ENCODE measurements at places on chromosomes 7 and 10. TPM values are rescaled to one million over a fixed set of nuclear protein-coding genes. Genes with fewer than 3 reads are reported as not detected.

DNA sequence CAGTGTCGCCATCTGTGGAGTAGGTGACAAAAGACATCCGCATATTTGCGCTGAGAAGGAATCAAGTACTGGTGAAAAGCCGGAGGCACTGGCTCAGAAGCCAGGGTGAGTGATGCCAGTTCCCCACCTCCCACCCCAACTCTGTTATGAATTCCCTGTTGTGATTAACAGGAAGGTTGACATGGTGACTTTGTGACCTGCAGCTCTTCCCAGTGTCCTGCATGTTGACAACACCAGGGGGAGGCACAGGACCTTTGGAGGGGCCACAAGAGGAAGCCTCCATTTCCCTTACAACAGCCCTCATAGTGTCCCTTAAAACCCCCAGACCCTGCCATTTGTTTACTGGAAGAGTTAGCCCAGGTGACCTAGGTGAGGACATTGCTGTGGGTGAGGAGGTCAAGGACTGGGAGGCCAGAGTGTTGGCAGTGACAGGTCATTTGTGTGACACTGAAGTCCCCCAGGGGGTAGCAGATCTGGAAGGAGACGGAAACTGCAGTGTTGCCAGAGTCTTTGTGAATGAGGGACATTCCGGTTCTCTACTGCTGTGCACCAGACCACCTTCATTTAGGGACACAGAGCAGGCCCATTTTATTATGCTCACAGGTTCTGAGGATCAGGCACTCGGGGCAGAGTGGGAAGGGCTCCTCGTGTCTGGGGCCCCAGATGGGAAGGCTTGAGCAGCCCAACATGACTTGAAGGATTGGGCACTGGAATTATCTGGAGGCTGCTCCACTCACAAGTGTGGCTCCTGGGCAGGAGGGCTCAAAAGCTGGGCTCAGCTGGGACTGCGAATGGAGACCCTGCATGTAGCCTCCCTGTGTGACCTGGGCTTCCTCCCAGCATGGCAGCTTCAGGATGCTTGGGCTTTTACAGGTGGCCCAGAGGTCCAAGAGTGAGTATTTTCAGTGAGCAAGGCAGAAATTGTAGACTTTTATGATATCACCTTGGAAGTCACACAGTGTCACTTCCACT, 13.0 kb upstream of the ANTXRL start:
- H3K27me3 ChIP-seq: no peaks in the 10 kb centered on the region
- peak; percentile 47 for DNase-seq

Gene CELF2
- total RNA-seq: 32.8 TPM

GRCh38 chr10:96133135-96133534, 3.0 kb downstream of the ZNF518A start:
- no peaks in the 10 kb centered on the region for H3K4me1 ChIP-seq
- H3K27ac ChIP-seq: no peak overlapping the region
- no peak for DNase-seq
- H3K36me3 ChIP-seq: no peaks in the 10 kb centered on the region

Gene MLLT10
- 65.2 TPM for total RNA-seq

DNA sequence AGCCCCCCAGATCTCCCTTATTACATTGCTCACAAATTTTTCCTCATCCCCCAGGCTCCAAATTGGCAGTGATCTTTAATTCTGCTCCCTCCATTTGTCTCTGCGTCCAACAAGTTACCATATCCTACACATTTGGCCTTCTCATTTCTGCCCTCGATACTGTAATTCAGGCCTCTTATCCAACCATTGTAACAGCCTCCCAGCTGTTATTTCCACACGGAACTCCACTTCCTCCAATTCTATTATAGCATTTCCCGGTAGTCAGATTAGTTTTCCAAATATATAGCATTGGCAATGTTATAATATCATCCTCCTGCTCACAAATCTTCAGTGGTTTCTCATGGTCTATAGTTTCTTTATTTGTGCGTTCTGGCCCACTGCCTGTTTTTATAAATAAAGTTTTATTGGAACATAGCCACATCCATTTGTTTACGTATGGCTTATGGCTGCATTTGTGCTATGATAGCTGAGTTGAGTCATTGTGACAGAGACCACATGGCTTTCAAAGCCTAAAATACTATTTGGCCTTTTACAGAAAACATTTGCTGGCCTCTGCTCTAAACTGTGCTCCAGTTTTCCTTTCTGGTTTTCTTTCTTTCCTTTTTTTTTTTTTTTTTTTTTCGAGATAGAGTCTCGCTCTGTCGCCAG, 126.5 kb upstream of the ZNF438 start:
- H3K4me3 ChIP-seq: no peak overlapping the region
- no peaks in the 10 kb centered on the region for H3K36me3 ChIP-seq
- H3K4me1 ChIP-seq: no peaks in the 10 kb centered on the region
- no peak overlapping the region for H3K27ac ChIP-seq
- H3K27me3 ChIP-seq: no peaks in the 10 kb centered on the region
- DNase-seq: no peak

GRCh38 chr10:116080553-116080952, 192.5 kb downstream of the GFRA1 start:
- no peaks in the 10 kb centered on the region for H3K36me3 ChIP-seq
- DNase-seq: no peak
- no peaks in the 10 kb centered on the region for H3K27me3 ChIP-seq
- no peak overlapping the region for H3K27ac ChIP-seq
- no peaks in the 10 kb centered on the region for H3K4me1 ChIP-seq
- no peak overlapping the region for H3K4me3 ChIP-seq

- no peak for DNase-seq
- no peaks in the 10 kb centered on the region for H3K4me1 ChIP-seq
- no peak overlapping the region for H3K4me3 ChIP-seq
- no peak overlapping the region for H3K27ac ChIP-seq
Measured at GRCh38 chr7:80347173-80347572, 164.7 kb downstream of the GNAT3 start.

DNA sequence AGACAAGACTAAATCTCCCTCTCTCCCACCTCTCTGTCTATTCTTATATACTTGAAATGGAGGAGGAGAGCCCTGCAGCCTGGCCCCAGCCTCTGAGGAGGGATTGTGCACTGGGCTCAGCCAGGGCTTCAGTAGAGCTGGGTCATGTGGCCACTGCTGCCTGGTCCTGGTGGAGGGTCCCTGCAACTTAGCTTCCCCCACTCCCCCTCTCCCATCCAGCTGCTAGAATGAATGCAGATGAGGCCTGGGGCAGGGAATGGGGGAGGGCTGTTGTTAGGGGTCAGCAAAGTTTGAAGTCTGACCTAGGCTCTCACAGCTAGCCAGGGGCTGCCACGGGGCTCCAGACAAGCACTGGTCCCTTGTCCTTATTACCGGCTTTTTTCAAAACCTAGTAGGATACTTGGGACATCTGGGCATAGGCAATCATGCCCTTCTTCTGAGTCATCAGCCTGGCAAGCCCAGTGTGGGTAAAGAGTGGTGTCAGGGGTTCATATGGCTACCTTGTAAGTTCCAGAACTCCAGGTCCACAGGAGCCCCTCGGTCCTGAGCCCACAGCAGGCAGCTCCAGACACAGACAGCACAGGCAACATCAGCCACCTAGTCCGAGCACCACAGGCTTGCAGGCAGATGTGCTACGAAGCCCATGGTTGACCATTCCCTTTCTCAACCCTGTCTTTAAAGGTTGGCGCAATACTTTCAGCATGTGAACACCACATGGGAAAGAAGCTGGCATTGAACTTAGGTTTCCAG, 12.8 kb upstream of the CXCL12 start:
- no peak for DNase-seq
- no peak overlapping the region for H3K27ac ChIP-seq
- H3K36me3 ChIP-seq: no peaks in the 10 kb centered on the region
- H3K27me3 ChIP-seq: no peaks in the 10 kb centered on the region
- H3K4me3 ChIP-seq: no peak overlapping the region

DNA sequence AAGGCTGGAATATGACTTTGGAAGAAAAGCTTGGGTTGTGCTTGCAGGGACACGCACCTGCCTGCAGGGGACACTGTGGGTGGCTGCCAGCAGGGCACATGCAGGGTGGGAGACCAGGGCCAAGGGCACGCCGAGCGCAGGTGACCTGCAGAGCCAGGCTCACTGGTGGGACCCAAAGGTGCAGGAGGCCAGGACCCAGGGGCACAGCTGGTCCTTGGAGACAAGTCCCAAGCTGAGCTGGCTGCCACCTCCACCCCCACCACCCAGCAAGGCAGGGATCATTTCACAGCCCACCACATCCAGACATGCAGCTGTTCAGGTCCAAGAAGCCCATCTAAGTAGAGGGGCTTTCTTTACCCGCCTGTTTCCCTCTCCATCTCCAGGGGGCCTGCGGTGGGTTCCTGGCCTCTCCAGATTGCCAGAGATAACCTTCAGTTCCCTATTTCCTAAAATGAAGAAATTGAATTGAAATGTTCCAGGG, 13.8 kb upstream of the CLIP2 start:
- DNase-seq: no peak
- no peaks in the 10 kb centered on the region for H3K27me3 ChIP-seq
- H3K4me1 ChIP-seq: peaks cover 7% of the 10 kb centered on the region
- no peak overlapping the region for H3K4me3 ChIP-seq

DNA sequence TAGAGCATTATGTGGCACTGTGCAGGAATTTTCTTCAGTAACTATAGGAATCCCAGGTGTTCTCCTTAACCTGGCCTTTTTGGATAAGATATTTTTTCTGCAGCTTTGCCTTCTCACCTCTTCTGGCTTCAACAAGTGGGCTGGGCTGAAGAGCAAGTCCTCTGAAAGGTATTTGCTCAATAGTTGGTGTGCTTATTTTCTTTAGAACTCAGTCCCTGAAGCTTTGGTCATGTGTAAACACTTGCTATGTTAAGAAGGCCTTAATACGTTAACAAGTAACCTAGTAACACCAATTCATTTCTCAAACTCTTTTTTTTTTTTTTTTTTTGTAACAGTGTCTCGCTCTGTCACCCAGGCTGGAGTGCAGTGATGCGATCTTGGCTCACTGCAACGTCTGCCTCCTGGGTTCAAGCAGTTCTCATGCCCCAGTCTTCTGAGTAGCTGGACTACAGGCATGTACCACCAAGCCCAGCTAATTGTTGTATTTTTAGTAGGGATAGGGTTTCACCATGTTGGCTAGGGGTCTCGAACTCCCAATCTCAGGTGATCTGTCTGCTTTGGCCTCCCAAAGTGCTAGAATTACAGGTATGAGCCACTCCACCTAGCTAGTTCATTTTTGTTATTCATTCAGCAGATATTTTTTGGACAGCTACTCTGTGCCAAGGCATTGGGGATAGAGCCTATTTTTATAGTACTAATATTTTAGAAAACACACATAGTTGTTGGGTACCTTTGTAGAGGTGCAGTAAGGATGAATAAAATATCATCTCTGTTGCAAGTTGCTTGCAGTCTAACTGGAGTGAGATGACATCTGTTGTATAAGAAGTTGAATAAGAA, 164.6 kb downstream of the SND1 start:
- DNase-seq: no peak
- no peaks in the 10 kb centered on the region for H3K36me3 ChIP-seq
- H3K4me3 ChIP-seq: no peak overlapping the region
- no peaks in the 10 kb centered on the region for H3K4me1 ChIP-seq

Gene NUTM2D
- not detected for total RNA-seq

- H3K4me3 ChIP-seq: no peak overlapping the region
- no peaks in the 10 kb centered on the region for H3K4me1 ChIP-seq
- no peaks in the 10 kb centered on the region for H3K36me3 ChIP-seq
- no peak overlapping the region for H3K27ac ChIP-seq
- no peaks in the 10 kb centered on the region for H3K27me3 ChIP-seq
Measured at GRCh38 chr10:61385231-61386001, 67.8 kb downstream of the TMEM26 start.

Gene ERVW-1
- total RNA-seq: not detected

DNA sequence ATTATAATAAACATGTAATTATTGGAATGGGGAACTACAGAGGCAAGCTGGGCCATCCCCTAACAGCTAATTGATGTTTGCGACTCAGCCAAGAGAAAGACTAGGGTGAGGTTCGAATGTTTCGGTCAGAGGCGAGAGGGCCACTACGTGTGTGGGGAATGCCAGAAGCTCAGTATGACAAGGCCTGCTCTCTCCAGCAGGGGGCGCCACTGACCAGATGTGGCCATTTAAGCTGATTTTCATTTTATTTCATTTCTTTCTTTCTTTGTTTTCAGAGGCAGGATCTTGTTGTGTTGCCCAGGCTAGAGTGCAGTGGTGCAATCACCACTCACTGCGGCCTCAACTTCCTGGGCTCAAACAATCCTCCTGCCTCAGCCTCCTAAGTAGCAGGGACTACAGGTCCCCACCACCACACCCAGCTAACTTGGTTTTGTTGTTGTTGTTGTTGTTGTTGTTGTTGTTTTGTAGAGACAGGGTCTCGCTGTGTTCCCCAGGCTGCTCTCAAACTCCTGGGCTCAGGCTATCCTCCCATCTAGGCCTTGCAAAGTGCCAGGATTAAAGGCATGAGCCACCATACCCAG, 38.1 kb downstream of the TMEM130 start:
- H3K4me3 ChIP-seq: no peak overlapping the region
- H3K4me1 ChIP-seq: no peaks in the 10 kb centered on the region
- H3K36me3 ChIP-seq: no peaks in the 10 kb centered on the region
- no peak overlapping the region for H3K27ac ChIP-seq

Data from Peyer's patch (tissue), 4 donors.